ENCODE measurements at places on chromosomes 13 and 19.

DNA sequence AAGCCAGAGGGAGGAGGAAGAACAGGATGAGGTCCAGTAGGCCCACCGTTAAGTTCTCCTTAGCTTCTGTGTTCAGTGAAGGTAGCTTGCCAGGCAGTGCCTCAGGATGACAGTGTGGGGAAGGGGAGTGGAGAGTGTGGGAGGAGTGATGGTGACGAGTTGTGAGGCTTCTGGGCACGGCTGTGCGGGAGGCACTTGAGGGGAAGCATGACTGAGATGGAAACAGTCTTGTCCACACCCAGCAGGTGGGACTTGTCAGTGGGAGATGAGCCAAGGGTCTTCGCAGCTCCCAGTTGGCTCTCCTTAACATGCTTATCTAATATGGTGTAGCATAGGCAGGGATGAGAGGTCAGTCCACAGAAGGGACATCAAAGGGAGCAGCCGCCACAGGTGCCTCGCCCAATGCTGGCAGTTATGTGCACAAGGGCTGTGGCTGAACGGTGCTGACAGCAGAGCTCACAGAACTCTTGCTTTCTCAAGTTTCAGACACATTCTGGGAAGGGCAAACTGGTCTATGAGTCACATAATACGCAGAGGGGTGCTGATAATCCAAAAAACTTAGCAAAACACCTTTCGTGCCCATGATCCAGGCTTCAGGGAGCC lies 47.5 kb downstream of the OXGR1 start:
- no peak for DNase-seq

DNA sequence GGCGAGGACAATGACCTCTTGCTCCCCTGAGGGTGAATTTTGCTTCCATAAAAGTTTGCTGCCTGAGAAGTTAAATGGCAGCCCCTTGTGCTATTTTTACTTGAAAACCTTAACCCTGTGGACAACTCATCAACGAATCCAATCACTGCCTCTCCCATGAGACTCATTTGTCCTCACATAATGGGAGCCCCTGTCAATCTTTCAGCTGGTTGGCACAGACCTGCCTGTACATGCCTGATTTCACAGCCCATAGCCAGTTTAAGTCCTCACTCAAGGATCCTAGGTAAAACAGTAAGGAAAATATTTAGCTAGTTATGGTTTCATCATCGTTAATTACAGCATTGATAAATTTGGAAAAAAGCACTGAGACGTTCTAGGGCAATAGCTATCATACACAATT lies 207.4 kb downstream of the NHLRC3 start:
- DNase-seq, result no peak

GRCh38 chr13:95603887-95604555 lies 40.5 kb downstream of the DZIP1 start:
- DNase-seq, result peak; percentile 73

DNA sequence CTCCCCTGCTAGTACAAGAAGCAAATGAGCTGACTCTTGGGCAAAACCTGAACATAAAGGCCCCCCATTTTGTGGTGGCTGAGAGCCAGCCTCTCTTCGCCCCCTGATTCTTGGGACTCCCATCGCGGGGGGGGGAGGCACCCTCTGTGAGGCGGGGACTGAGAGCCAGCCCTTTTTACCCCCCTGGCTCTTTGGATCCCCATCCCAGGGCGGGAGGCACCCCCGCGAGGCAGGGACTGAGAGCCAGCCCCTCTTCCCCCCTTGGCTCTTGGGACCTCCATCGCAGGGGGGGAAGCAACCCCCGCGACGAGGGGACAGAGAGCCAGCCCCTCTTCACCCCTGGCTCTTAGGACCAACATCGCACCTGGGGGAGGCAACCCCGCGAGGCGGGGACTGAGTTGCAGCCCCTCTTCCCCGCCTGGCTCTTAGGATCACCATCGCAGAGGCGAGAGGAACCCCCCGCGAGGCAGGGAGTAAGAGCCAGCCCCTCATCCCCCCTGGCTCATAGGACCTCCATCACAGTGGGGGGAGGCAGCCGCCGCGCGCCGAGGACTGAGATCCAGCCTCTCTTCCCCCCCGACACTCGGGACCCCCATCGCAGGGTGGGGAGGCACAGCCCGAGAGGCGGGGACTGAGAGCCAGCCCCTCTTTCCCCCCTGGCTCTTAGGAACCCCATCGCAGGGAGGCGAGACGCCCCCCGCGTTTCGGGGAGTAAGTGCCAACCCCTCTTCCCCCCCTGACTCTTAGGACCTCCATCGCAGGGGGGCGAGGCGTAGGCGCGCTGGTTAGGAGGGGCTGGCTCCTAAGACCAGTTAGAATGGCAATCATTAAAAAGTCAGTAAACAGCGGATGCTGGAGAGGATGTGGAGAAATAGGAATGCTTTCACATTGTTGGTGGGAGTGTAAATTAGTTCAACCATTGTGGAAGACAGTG lies 2428.4 kb upstream of the PCDH20 start:
- DNase-seq, result no peak

- DNase-seq, result no peak
Measured at GRCh38 chr13:72523593-72523992, 203.8 kb downstream of the MZT1 start.

DNA sequence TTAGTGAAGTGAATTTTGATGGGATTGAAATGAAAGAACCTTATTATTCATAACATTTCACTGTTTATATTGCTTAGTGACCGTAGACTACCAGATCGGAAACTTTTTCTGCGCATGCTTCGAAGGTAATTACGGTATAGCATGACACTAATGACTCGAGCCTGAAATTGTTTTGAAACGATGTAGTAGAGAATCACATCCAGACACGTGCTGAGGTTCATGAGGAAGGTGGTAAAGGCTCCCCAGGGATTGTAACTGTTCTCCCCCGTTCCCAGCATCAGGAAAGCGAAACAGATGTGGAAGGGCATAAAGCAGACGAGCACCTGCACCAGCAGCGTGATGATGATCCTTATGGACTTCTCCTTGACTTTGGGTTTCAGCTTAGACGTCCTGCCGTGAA lies 3.3 kb downstream of the GPR18 start:
- no peak for DNase-seq

GRCh38 chr13:45401314-45401713 lies 16.9 kb downstream of the SLC25A30 start:
- DNase-seq, result no peak

GRCh38 chr19:2333027-2333806 lies 4.7 kb downstream of the SPPL2B start:
- peak; percentile 70 for DNase-seq

GRCh38 chr19:58217607-58218391 lies 10.9 kb upstream of the ZNF544 start:
- no peak for DNase-seq

DNA sequence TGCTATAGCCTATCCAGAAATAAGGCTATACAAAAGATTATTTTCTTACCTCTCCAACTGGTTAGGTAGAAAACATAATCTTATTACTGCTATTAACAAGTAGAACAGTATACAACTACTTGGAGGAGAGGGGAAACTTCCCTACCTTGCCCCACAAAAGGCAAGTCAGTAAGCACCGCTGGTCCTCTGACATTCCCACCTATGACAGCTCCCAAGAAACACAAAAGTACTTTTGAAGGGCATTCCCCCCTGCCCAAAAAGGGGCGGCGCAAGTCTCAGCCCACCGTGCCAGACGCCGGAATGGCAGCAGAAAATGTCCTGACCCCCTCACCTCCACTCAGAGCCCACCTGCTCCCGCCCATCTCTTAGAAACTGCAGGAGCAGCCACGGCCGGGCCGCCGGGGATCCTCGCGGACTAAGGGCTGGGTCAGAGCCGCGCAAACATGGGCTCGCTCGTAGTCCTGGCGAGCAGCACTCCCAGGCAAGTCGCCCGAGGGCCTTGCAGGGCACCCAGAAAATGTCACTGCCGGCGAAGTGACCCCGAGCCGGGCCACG lies 437 bp downstream of the SUCLA2 start:
- DNase-seq, result peak; percentile 22

- no peak for DNase-seq
Measured at GRCh38 chr19:13078381-13078780, 24.3 kb downstream of the LYL1 start.
